ENCODE measurements at places on chromosomes 2 and 18.

- DNase-seq, result no peak
Measured at GRCh38 chr2:108986916-108987510, 2.0 kb downstream of the EDAR start.

GRCh38 chr2:182318466-182319220, 108.2 kb downstream of the PDE1A start:
- DNase-seq, result no peak

DNA sequence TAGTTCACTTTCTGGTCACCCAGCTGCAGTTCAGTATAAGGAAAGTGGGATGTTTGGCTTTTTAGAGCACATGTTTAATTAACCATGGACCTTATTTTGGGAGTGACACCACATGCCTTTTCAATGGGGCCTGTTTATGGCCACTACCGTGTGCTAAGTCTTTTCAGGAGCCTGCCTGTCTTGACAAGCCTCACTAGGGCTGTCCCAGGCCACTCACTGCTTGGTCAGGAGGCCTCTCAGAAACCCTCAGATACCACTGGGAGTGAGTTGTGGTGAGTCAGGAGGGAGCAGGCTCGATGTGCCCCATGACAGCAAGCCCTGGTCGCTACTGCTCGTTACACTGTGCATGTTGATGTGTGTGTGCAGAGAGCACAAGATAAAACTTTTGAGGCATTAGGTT, 123.0 kb downstream of the MAP4K4 start:
- no peak for DNase-seq

DNA sequence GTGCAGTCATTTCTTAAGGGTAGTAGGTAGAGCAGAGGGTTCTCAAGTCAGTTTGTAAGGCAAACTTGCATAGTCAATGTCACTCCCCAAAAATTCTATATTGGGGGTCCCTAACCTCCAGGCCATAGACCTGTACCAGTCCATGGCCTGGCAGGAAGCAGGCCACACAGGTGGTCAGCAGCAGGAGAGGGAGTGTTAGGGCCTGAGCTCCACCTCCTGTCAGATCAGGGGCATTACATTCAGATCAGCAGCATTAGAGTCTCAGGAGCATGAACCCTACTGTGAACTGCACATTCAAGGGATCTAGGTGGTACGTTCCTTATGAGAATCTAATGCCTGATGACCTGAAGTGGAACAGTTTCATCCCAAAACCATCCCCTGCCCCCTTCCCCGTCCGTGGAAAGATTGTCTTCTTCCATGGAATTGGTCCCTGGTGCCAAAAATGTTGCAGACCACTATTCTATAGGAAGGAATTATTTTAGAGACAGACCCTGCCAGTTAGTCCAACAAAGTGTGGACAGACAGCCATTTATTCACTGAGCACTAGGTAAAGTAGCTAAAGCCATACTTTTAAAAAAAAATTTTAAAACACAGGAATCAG, 6.7 kb downstream of the COA5 start:
- no peak for DNase-seq

- DNase-seq, result no peak
Measured at GRCh38 chr2:229417176-229417575, 146.1 kb upstream of the PID1 start.

DNA sequence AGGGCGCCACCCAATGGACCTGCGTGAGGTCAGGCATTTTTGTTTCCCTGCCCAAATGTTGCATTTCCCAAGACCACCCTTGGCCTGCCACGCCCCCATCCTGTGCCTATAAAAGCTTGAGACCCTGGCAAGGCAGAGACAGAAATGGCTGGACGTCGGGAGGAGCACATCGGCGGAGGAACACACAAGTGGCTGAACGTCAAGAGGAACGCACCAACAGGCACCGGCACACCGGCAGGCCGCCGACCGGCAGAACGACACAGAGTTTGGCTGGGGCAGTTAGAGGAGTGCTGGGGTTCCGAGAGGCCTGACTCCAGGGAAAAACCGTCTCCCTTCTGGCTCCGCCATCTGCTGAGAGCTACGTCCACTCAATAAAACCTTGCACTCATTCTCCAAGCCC, 35.9 kb downstream of the DCDC2C start:
- no peak for DNase-seq

GRCh38 chr18:9750606-9751304, 42.7 kb downstream of the RAB31 start:
- DNase-seq, result no peak

DNA sequence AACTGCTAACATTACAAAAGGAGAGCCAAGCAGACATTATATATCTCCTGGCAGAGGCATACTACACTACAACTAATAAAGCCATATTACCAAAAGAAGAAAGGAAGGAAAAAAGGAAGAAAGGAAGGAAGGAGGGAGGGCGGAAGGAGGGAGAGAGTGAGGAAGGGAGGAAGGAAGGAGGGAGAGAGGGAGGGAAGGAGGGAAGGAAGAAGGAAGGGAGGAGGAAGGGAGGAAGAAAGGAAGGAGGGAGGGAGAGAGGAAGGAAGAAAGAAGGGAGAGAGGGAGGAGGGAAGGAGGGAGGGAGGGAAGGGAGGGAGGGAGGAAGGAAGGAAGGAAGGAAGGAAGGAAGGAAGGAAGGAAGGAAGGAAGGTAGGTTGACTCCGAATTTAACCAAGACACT, 133.4 kb downstream of the PDE11A start:
- no peak for DNase-seq

DNA sequence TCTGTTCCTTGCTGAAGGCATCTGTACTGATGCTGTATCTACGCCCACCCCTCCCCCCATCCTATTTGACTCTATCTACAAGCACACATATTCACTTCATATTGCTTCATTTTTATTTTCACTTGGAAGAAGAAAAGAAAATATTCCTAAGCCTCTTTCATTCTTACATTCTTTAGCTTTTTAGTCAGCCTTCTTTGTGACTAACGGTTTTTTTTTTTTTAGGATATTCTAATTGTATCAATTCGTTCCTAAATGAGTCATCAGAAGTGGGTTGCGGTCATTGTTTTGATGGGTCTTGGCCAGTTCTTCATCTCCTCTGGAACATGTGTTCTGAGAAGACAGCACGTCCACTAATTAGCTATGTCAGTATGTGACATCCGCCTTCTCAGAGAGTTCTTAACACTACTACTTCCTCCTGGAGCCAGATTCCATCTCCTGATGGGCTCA, 88.7 kb downstream of the MYO1B start:
- peak; percentile 99 for DNase-seq

DNA sequence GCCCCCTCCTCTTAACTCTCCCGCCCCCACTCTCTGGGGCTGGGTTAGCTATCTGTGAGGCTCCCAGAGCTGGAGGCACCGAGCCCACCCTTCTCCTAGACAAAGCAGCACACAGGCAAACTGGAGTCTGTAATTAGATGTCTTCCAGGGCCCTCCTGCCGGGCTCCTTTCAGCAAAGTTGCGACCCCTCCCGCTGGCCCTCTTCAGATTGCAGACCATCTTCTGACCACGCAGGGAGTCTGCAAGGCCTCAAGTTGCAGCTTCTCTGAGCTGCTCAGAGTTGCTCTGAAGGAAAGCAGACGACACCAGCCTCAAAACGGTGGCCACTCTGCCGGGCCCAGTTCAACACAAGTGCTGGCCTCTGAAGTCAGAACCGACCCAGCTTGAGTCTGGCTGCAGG, 228.4 kb upstream of the COPS8 start:
- no peak for DNase-seq

Data from HS-5 (cell line).